ENCODE measurements at places on chromosomes 12 and 14.

- no peak for DNase-seq
These were observed 11.2 kb downstream of the FAR2 start for GRCh38 chr12:29160230-29160629.

- DNase-seq = peak; percentile 39
These were observed 175.2 kb downstream of the PAWR start for GRCh38 chr12:79515530-79515935.

DNA sequence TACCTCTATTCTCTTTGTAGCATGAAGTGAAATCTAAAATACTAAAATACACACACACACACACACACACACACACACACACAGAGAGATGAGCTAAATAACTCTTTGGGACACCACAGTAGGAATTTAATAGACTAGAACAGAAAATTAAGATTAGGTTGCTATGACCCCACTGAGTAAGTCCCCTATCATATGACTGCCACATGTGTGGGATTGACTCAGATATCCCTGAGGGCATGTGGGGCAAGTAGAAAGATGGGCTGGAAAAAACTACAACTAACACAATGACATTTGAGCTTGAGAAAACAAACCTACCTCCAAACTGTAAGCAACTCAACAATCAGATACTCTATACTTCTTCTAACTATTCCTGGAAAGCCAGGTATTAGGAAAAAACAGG, 27.0 kb downstream of the SLC25A21 start:
- DNase-seq = no peak

- no peak for DNase-seq
These were observed 91.7 kb upstream of the PELI2 start for GRCh38 chr14:56026506-56026905.

DNA sequence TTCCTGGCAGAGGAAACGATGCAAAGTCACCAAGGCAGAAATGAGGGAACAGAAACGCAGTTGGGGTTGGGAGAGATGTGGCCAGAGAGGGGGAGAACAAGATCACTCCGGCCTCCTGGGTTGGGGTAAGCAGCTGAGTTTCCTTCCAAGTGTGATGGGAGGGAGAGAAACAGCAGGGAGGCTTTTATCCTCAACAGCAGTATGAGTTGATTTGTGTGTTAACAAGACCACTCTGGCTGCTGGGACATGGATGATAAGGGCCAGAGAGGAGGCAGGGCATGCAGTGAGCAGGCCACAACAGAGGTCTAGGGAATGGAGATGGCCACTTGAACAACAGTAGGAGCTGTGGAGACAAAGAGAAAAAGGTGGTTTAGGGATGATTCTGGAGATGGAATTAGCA, 66.8 kb downstream of the GLRX5 start:
- no peak for DNase-seq

- no peak for DNase-seq
These were observed 60.9 kb upstream of the SLC6A13 start for GRCh38 chr12:323507-323906.

- DNase-seq = peak; percentile 52
These were observed 49.8 kb upstream of the USP15 start for GRCh38 chr12:62210422-62210821.

GRCh38 chr14:76123426-76124225, 28.1 kb upstream of the GPATCH2L start:
- DNase-seq = no peak

- DNase-seq = peak; percentile 66
These were observed 108.2 kb upstream of the SLC38A4 start for GRCh38 chr12:46933947-46934346.

DNA sequence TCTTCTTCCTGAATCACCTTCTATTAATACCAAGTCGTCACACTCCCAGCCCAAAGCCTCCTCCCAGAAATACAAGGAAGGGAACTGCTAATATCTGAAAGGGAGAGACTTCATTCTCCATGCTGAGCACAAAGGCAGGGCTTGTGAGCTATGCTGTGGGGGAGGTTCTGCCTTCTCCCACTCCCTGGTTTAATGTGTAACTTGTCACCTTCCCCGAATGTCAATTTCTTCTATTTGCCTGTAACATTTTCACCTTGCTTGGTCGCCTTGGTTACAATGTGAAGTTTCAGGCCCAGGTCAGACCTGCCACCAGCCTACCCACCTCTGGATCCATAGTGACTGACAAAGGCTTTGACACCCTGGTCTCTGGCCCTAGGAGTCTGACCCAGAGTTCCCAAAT, 82.0 kb upstream of the ESRRB start:
- no peak for DNase-seq

DNA sequence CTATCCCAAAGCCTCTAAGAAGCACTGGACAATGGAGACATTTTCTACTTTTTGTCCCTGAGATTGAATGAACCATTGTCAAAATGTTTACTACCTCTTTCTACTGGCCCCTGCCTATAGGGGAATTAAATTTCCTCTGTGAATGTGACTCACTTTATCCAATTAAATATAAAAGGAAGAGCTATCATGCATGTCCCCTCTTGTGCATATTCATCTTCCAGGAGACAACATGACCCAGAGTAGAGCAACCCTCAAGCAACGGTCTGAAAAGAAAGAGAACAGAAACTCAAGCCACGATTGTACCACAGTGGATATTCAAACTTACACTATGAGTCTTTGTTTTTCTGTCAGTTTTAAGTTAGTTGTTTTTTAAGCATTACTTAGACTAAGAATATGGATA, 938.4 kb upstream of the ATXN7L3B start:
- no peak for DNase-seq

DNA sequence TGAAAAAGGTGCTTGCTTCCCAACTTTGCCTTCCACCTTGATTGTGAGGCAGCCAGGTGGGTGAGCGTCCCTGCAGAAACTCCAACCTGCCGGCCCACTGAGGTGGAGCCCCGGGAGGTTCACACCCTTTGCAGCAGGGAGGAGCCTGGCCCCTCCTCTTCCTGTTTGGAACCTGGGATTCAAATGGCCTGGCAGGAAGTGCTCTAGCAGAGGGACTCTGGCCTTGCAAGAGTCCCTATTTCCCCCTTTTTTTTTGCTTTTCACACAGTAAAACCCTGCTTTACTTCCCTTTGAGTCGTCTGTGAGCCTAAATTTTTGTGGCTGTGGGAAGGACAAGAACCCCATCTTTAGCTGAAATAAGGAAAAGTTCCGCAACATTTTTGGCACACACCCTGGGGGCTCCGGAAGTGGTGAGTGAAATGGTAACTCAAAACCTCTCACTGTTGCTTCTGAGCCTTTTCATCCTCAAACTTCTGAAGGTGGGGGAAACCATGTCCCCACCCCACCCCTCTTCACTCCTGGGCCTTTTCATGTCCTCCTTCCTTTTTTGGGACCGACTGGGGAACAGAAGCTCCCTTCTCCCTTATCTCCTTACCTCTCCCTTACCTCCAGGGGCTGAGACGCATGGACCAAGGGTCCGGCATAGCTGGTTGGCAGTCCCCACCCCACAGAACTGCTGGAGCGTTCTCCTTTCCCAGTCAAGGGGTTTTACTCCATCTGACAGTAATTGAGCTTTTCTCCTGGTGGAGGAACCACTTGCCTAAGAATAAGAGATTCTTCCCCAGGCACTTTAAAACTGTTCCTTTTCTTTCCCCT, 102.0 kb downstream of the KCNMB4 start:
- DNase-seq = no peak

- no peak for DNase-seq
These were observed 12.3 kb downstream of the PRPF40B start for GRCh38 chr12:49635656-49636055.

- no peak for DNase-seq
These were observed 13.6 kb upstream of the ETFBKMT start for GRCh38 chr12:31645924-31646323.

- no peak for DNase-seq
These were observed 72.0 kb downstream of the FOS start for GRCh38 chr14:75350505-75351060.

GRCh38 chr14:40955131-40955505, 651.6 kb upstream of the LRFN5 start:
- no peak for DNase-seq

GRCh38 chr14:96393071-96393691, 1.3 kb downstream of the AK7 start:
- no peak for DNase-seq
